ENCODE measurements at places on chromosomes 3 and 15. TPM values are rescaled to one million over a fixed set of nuclear protein-coding genes. Genes with fewer than 3 reads are reported as not detected.

CRYBG3 gene
- 2.3 TPM for polyA plus RNA-seq

FANCD2OS gene
- 0.94 TPM for polyA plus RNA-seq

KIF15 gene
- polyA plus RNA-seq, result 21.8 TPM

WDR93 gene
- not detected for polyA plus RNA-seq

PDZRN3 gene
- polyA plus RNA-seq, result 7.0 TPM

GPR160 gene
- 37.2 TPM for polyA plus RNA-seq

MCTP2 gene
- 1.7 TPM for polyA plus RNA-seq

TLNRD1 gene
- 6.7 TPM for polyA plus RNA-seq

FETUB gene
- 0.26 TPM for polyA plus RNA-seq
